ENCODE measurements at places on chromosomes 5 and 9. TPM values are rescaled to one million over a fixed set of nuclear protein-coding genes. Genes with fewer than 3 reads are reported as not detected.

The RFK gene
- total RNA-seq, result 8.9 TPM

The KCTD16 gene
- 0.64 TPM for total RNA-seq

The PROB1 gene
- total RNA-seq, result 4.3 TPM

The CEP72 gene
- 0.32 TPM for total RNA-seq

The AK8 gene
- not detected for total RNA-seq

- no peak for DNase-seq
Observed at GRCh38 chr5:143236682-143237081, 166.8 kb downstream of the NR3C1 start.

GRCh38 chr5:177402271-177403043 lies 2.0 kb upstream of the PFN3 start:
- no peak for DNase-seq

DNA sequence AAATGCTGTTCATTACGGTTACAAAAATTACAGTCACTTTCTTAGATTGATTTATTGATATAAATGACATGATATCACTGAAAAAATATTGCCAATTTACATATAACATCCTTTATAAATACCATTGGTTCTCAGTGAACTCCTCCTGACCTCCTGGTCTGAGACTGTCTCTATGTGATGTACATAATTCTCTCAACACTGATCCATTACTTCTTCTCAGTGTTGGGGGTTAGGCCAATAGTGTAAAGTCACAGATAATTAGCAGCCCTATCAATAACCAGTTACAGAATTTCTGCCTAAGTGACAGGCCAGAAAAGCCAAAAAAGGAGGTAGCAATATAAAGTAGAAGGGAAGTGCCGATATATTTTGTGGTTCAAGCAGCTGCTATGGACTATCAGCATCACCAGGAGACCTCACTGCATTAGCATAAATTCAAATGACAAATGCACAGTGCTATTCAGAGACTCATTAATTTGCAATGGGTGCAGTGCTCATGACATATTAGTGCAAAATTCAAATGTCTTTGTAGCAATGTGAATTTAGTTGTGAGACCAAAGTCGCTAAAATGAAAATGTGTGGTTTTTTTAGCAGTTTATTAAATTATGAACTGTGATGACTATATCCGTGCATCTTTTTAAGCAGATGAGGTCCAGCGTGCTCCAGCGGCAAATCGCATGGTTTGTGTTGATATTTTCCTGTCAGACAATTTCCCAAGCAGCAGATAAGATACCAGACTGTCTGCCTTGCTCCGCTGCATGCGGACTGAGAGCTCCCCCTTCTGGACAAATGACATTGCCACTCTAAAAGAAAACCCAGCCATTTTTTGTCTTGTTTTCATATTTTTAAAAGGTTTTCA lies 144.6 kb downstream of the CETN3 start:
- DNase-seq, result peak; percentile 71

DNA sequence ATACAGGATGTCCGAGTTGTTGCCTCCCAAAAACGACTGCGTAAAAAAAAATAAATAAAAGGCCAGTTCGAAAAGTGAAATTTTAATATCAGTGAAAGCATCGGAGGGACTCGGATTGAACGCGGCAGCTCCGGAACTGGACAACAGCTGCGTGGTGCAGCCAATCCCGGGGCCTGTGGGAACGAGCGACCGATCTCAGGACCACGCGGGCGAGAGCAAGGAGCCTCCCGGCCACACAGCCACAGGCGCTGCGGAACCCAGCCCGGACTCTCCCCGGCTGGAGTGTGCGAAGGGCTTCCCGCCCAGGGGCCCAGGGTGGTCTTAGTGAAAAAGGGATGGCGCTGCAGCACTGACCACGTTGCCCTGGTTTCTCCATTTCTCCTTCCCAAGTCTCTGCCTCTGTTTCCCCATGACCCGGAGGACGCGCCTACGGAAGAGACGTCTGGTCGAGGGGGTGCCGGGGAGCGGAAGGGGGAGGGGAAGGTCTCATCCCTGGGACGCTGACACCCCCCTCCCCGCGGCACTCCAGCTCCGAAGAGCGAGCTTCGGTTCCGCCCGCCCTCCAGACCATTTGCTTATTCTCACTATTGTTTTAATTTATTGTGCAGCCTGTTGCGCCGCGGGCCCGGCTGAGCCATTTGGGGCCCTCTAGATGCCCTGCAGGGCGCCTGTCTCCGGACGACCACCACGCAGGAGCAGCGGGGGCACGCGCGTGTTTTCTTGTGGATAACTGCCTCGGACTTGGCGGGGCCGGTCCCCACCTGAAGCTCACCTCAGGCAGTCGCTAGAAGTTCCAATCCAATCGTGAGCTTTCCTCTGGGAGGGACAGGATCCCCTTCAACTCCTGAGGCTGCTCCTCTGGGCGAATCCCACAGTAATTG lies 303.0 kb downstream of the PARP8 start:
- no peak for DNase-seq

DNA sequence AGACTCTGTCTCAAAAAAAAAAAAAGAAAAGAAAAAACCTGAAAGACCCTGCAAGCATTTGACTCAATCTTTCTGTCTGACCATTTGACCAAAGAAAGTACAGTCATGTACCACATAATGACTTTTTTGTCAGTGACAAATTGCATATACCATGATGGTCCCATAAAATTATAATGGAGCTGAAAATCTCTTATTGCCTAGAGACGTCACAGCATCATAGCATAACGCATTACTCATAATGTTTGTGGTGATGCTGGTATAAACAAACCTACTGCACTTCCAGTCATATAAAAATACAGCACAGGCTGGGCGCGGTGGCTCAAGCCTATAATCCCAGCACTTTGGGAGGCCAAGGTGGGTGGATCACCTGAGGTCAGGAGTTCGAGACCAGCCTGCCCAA lies 10.5 kb downstream of the ECM2 start:
- DNase-seq, result no peak

DNA sequence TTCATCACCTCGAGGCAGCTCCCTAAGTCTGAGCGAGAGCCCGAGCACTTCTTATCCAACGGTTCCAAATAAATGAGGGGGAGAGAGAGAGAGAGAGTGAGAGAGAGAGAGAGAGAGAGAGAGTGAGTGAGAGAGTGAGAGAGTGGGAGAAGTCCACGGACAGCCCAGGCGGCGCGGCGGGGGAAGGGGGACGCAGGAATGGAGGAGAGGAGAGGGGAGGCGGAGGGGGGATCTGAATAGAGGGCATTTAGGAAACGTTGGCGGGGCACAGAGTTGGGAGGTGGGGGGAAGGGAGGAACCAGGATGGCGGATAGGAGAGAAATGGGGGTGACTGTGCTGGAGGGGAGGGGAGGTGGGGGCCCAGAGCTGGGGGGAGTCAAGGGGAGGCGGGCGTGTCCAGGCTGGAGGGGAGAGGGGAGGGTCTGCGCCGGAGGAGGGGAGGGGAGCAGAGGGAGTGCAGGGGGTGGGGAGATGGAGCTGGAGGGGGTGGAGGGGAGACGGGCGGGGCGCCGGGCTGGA lies 398 bp upstream of the BASP1 start:
- DNase-seq, result no peak

- DNase-seq, result no peak
Observed at GRCh38 chr9:131116281-131117120, 8.9 kb upstream of the NUP214 start.

DNA sequence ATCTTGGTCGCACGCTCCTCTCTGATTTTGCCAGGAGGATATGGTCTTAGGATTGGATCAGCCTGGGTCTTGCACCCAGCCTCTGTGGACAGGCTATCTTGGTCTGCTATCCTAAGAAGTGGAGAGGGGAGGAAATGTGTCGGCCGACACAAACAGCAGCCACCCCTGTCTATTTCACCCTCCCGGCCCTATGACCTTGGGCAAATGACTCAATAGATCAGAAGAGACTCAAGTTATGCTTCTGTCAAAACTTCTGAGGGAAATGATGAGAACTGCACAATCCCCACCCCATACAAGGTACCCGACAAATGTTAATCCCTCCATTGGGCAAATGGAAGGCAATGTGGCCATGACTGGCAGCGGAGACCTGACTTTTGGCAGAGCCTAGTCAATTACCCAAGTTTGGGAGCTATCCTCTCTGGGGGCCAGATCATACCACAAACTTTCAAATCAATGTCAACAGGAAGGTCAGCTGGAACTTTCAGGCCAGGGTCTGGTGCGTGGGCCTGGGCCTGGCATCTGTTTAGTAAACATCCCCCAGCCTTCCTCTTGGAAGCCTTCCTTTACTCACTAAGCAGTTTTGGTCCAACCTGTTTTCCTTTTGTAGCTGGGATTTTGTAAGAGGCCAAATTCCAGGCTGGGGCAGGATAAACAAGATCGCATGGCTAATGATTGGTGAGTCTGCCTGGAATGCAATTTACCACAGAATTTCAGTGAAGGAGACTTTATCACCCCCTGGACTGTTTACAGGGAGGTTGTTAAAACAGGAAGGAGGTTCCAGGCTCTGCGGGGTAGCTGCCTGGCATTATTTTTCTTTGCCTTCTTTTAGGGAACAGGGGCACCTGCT lies 64.2 kb upstream of the CPEB4 start:
- DNase-seq, result no peak

Measured in ascending aorta (tissue), 2 donors.